A549 treated with ZK216348 at 1 μM for 4 hours (cell line): ENCODE measurements at places on chromosomes 3 and 15. TPM values are rescaled to one million over a fixed set of nuclear protein-coding genes. Genes with fewer than 3 reads are reported as not detected.

SLC28A1 gene
- total RNA-seq: 0.06 TPM in 1 of 5 replicates, not detected in the others

KLHL6 gene
- total RNA-seq: not detected in 5 replicates

EHHADH gene
- 1.8 to 3.1 TPM (median 2.7 TPM) in 5 replicates for total RNA-seq

DNAH12 gene
- total RNA-seq: 0.08 to 0.21 TPM (median 0.15 TPM) in 3 of 5 replicates, not detected in the others

CCNDBP1 gene
- 23.4 to 31.0 TPM (median 25.4 TPM) in 5 replicates for total RNA-seq

CNTN4 gene
- total RNA-seq: not detected in 5 replicates

DPPA2 gene
- total RNA-seq: not detected in 5 replicates

TM4SF4 gene
- total RNA-seq: 31.8 to 40.4 TPM (median 35.0 TPM) in 5 replicates

LARP6 gene
- 51.9 to 82.2 TPM (median 81.1 TPM) in 5 replicates for total RNA-seq

KIAA1143 gene
- 15.9 to 30.0 TPM (median 16.3 TPM) in 5 replicates for total RNA-seq

ISL2 gene
- total RNA-seq: 1.8 to 4.7 TPM (median 4.0 TPM) in 5 replicates

ACOX2 gene
- total RNA-seq: 7.4 to 11.4 TPM (median 8.2 TPM) in 5 replicates

SEMA3F gene
- 8.6 to 16.4 TPM (median 14.0 TPM) in 5 replicates for total RNA-seq
